Right ventricle myocardium inferior (tissue), 1 donor: ENCODE measurements at places on chromosomes 11 and 22.

DNA sequence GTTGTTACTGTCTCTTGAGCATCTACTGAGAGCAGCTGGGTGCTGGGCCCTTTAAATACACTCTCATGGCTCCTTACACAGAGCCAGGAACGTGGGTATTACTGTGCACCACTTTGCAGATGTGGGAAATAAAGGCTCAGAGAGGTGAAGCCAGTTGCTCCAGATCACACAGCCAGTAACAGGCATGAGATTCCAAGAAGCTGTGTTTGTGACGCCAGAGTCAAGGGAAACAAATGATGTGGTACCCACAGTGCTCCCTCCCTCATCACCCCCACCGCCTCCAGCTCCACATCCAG lies 1.4 kb upstream of the PRDM11 start:
- no peak for DNase-seq

GRCh38 chr11:13247606-13248296 lies 29.8 kb upstream of the BMAL1 start:
- no peak for DNase-seq

GRCh38 chr22:19477321-19478044 lies 1.5 kb downstream of the UFD1 start:
- no peak for DNase-seq

- peak; percentile 83 for DNase-seq
Observed at GRCh38 chr11:65478388-65479183, 20.3 kb upstream of the MALAT1 start.

- DNase-seq: no peak
Observed at GRCh38 chr11:66484806-66485380, 4.7 kb downstream of the DPP3 start.

GRCh38 chr11:90783111-90783510 lies 560.3 kb upstream of the CHORDC1 start:
- DNase-seq: no peak
